ENCODE measurements at places on chromosomes 7 and 10.

DNA sequence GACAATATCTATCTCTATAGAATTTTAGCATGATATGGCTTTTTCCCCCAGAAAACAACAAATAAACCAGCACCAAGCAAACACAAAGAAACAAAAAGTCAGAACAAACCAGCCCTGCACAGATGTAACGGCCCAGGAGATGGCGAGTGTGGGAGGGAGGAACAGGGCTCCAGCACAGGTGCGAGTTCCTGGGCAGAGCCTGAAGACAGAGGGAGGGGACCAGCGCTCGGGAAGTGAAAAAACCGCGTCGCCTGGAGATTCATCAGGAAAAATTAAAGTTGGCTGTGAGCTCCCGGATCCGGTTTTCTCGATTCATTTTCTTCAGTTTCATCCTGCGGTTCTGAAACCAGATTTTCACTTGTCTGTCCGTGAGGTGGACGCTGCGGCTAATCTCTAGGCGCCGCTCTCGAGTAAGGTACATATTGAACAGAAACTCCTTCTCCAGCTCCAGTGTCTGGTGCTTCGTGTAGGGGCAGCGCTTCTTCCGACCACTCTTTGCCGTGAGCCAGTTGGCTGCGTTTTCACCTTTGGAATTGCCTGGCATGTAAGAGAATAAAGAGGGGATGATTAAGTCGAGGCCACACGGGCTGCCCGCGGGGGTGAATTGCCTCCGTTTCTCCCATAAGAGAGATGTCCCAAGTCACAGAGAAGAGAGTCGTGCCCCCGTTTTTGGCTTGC is 2.3 kb downstream of the HOXA10 start:
- peak; percentile 51 for DNase-seq

GRCh38 chr7:89458114-89458513 is 662.6 kb upstream of the TEX47 start:
- no peak for DNase-seq

GRCh38 chr7:33286501-33286900 is 157.1 kb downstream of the BBS9 start:
- no peak for DNase-seq

DNA sequence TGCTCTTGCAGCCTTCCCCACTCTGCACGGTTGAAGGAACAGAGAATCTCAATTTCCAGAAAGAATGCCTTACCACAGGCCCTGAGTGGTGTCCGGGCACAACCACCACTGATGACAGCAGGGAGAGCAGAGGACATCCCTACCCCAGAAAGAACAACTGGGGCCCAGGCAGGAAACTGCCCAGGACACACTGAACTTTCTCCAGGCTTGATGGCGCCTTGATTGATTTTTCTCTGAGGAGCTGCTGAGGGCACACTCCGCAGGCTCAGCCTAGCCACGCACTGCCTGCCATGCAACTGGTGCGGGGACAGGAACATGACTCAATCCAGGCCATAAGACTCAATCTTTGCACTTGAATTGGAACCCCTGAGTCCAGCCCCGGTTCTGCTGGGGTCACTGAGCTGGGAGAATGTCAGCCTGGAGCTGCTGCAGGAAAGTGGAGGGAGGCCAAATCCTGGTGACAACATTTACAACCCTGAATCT is 5.9 kb downstream of the AKR1B1 start:
- DNase-seq: peak; percentile 61

DNA sequence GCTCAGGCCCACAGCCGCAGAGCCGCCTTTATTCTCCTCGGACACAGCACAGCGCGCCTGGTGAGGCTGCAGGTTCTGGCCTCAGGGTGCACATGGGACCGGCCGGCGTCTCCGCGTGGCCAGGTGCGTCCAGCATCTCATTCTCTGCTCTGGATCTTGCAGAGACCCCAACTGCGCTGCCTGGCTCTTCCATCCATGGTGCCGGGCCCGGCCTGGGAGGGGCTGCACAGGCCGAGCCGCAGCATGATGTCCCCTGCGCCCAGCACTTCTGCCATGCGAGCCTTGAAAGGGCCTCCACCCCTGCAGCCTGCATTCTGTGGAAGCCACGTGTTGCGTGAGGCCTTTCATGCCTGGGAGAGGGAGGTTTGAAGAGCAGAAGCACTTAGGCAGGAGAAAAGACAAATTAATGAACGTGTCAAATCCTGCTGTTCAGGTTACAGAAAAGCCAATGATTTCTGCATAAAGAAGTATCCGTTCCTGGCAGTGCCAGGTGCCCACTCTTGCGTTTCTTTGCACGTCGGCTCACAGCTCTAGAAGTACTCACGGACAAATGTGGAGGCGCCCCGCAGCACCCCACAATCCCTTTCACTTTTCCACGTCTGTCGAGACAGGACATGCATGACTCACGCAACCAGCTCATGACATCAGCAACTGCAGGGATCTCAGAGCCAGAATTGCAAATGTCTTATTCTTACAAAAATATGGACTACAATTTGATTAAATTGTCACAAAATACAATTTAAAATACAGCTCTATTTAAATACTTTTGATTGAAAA is 571.4 kb downstream of the DNAJB6 start:
- DNase-seq: no peak

DNA sequence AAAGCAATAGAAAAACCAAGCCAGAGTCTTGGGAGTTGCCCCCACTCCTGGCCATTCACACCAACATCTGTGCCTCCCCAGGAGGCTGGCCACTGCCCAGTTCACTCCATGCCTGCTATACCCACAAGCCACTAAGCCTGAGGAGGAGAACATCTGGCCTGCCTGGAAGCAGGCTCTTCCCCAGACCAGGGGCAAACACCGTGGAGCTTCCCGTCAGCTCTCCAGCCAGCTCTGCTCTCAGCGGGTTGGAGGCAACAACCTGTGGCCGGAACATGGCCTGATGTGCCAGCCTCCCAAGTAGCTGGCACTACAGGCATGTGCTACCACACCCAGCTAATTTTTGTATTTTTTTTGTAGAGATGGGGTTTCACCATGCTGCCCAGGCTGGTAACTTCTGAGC is 9.1 kb upstream of the PTPRN2 start:
- no peak for DNase-seq

DNA sequence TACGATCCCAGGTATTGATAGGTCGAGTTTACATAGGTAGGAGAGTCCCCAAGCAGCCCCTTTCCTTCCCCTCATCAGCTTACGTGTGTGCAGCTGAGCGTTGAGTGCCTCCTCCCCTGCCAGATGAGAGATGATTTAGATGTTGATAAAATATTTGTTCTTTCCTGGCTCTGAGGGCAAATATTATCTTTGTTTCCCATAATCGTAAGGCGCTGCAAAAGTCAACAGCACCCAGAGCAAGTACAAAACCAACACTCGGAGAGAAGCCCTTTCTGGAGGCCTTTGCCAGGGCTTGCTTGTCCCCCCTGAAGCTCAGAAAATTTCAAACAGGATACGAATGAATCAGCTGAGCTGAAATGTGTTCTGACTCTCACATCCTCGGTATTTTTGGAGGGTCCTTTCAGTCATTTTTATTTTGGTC is 683.2 kb downstream of the LRMDA start:
- no peak for DNase-seq

GRCh38 chr10:123999261-123999660 is 94.1 kb downstream of the CHST15 start:
- no peak for DNase-seq

GRCh38 chr7:134941952-134942351 is 44.4 kb upstream of the AGBL3 start:
- DNase-seq: no peak

DNA sequence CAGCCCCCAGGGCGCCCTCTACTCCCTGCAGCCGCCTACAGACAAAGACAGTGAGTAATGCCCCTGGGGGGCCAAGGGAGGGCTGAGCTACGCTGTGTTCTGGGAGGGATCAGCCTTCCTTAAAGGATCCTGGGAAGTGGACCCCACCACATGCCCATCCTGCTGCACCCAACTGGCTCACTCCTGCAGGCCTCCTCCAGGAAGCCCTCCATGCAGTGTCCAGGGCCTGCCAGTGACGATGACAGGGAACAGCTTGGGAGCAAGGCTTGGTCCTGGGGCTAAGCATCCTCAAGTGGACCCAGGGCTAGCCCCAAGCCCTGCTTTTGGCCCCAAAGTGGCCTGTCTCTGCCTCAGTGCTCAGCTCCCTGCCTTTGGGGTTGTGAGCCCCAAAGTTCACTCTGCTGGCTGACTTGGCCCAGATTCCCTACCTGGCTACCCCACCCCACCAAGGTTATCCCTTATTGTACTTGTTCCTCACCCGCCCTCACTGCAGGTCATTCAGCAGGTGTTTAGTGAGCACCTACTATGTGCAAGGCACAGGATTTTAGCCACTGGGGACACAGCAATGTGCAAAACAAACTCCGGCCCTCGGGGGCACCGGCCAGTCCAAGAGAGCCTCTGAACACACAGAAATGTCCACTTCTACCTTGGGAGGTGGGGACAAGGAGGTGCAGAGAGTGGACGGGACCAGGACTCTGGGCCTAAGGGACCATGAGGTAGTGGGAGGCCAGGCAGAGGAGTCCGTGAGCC is 83.5 kb downstream of the MYL10 start:
- no peak for DNase-seq

GRCh38 chr7:156012412-156012811 is 200.1 kb upstream of the SHH start:
- DNase-seq: no peak

- no peak for DNase-seq
These were observed 257.8 kb downstream of the COBL start for GRCh38 chr7:51058764-51059163.

GRCh38 chr7:94031865-94032264 is 27.7 kb upstream of the BET1 start:
- no peak for DNase-seq

- DNase-seq: no peak
These were observed 227.8 kb upstream of the GRB10 start for GRCh38 chr7:51010534-51010933.

DNA sequence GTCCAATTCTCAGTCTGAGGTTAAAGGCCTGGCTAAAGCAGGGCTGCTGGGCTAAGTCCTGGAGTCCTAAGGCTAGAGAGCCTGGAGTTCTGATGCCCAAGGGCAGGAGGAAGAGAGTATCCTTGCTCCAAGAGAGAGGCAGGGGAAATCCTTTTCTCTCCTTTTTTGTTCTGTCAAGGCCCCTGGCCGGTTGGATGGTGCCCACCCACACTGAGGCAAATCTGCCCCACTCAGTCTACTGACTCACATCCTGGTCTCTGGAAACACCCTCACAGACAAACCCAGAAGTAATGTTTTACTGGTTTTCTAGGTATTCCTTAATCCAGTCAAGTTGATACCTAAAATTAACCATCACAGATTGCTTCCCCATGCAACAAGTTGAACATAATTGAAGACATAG is 23.0 kb downstream of the ZNF518A start:
- no peak for DNase-seq

GRCh38 chr10:123096452-123096851 is 39.3 kb upstream of the HMX3 start:
- no peak for DNase-seq

DNA sequence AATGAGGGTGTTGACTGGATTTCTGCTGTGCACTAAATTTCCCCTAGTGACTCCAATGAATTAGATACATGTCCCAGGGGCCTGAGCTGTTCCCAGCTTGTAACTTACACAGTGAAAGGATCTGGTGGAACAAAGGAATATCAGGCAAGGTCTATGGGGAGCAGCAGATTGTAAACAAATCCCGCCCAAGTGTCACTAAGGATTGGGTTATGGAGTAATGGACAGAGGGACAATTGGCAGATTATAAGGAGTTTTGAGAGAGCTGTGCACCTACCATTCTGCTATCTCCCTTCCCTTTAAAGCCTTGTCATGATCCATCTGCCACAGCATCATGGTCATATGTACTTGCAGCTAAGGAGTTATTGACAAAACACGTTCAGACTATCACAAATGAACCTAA is 183.0 kb downstream of the RAB11FIP2 start:
- DNase-seq: no peak

GRCh38 chr7:32289651-32290414 is 200.3 kb downstream of the LSM5 start:
- no peak for DNase-seq

GRCh38 chr10:106816318-106817085 is 348.0 kb downstream of the SORCS1 start:
- DNase-seq: no peak

DNA sequence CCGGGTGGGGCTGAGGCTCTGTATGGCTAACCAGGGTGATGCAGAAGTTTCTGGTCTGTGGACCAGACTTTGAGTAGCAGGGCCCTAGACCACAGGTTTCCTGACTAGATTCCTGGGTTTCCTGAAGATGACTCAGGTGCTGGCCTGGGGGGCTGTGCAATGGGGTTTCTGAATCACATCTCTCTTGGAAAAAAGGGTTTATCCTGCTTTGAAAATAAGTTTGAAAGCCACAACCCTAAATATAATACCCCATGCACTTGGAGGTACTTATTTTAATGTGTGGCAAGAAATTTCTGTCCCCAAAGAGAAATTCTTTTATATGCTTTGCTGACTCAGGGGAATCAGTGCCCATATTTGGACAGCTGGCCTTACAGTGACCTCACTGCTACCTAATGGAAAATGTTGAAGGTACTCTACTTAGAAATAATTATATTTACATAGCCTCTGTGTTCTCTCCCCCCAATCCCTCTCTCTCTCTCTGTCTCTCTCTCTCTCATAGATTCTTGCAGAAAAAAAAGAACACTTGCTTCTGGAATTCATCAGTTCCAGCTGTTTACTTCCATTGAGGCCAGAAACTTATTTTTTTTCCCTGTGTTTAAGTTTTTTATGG is 184.4 kb upstream of the LYZL2 start:
- peak; percentile 79 for DNase-seq

DNA sequence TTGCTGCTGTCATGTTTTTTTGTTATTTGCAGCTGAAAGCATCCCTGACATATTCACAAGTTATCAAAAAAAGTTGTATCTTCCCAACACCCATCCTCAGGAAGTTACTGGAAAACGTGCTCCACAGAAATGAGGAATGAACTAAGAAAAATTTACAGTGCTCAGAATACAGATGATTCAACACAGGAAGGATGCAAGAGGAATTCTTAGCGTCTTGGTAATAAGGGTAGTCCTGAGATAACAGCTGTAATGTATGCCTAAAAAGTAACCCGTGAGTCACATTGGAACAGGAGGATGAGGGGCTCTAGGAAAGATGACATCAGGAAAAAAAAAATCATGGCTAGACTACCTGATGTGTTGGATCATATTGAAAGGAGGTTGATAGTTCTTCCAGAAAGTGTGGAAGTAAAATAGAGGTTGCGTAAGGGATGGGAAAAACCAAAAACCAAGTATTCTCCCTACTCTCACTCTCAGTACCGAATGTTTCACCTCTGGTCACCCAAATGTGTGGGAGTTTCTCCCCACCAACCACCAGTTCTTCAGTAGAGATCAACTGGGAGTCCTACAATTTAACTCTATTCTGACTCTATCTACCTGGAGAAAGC is 3.9 kb downstream of the ADAM12 start:
- peak; percentile 99 for DNase-seq

GRCh38 chr7:96527133-96527827 is 182.4 kb downstream of the SEM1 start:
- no peak for DNase-seq

- peak; percentile 87 for DNase-seq
These were observed 12.0 kb upstream of the AKR1B1 start for GRCh38 chr7:134470864-134471263.

DNA sequence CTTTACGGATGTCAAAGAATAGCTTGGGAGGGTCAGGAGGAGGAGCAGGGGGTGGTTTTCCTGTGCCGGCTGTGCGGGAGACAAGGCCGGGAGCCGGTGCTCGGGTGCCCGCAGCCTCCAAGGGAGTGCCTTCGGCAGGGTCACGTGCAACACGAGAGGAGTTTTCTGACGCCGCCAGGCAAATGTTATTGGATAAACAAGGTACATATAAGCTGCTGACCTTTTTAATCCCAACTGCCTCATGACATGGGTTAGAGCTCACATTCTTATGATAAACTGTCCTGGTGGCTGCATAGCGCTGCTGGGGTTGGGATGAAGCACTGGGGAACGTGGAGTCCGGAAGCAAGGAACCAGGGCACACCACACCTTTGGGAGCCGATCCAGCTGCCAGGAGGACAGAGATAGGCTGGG is 124.8 kb upstream of the PDLIM1 start:
- no peak for DNase-seq
